ENCODE measurements at places on chromosomes 5 and 9. TPM values are rescaled to one million over a fixed set of nuclear protein-coding genes. Genes with fewer than 3 reads are reported as not detected.

GRCh38 chr5:179115307-179115706 lies 55.1 kb downstream of the ZNF354C start:
- no peak for DNase-seq

- peak; percentile 93 for DNase-seq
Observed at GRCh38 chr9:135789838-135790291, 87.9 kb downstream of the KCNT1 start.

- DNase-seq: no peak
Observed at GRCh38 chr5:81519217-81519905, 125.4 kb upstream of the ACOT12 start.

- DNase-seq: no peak
Observed at GRCh38 chr5:6436715-6437331, 11.8 kb upstream of the UBE2QL1 start.

DNA sequence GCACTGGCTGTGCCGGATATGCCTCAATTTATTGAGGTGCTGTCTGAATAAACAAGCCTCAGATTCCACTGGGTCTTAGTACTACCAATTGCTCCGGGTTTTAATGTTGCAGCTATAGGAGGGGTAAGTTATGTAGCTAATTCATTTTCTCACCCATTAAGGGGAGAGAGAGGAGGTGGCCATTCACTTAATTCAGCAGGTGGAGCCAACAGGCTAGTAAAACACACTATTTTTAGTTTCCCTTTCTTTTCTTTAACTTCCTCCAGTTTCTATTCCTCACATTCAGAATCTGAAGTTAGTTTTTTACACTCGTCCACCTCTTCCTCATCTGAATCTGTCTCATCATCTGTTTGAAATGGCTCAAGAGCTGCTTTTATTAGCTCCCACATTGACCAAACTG lies 105.6 kb upstream of the CDH10 start:
- no peak for DNase-seq

DNA sequence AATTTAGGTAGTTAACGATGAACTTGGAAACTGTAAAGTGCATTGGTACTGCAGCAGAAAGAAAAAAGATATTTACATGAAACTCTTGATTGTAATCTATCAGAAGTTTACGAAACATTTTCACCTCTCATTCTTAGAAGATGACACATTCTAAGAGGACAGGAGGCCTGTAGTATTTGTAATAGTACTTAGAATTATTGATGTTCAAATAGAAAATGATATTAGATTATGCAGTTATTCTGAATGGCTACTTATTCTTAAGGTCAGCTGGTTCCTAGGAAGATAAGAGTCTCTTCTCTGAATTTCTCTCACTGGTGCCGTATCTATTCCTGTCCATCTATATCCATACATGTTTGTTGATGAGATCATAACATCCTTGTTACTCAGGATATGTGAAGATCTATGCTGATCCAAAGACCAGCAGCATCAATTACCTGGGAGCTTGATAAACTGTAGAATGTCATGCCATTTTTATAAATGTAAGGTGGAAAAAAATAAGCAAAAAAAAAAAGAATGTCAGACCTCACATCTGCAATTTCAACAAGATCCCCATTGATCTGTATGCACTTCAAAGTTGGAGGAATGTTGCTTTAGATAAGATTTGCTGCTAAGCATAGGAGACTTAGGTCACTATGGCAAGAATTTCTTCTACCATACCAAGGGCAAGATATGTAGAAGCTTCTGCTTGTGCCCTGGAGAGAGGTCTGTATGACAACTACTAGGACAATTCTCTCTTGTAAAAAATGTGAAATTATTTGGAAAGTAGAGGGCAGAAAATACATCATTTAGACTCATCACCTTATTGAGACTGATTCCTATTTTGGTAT lies 42.4 kb upstream of the RICTOR start:
- DNase-seq: no peak

PFN3 gene
- total RNA-seq: not detected

DNA sequence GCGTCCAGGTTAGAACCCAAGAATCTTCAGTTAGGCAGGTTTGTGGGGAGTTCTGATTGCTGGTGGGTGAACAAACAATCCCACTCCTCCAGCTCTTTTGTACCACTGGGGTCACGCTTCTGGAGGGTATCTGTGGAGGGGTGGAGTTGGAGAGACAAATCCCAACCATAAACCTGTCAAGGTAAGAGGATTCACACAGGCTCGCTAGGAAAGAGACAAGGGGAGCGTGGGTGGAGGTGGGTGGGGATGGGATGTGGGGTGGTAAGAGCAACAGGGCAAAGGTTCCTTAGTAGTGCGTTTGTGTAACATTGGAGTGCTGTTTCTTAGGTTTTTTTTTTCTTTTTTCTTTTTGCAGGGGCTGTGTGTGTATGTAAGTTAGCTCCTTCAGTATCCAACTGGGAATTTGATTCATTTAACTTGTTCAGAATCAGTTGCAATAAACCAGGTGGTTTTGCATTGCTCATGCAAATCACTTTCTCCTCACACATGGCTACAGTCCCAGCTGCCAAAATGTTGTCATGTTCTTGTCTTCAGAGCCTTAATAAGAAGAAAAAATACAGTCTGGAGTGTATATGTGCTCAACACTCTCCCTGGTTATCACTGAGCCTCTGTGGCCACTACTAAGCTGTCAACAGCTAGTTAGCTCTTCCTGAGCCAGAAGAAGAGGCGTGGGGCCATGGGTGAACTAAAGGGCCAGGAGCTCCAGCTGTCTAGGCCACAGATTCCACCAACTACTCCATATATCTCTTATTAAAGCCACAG lies 164.0 kb upstream of the RAD23B start:
- no peak for DNase-seq

GRCh38 chr5:91641730-91642350 lies 258.7 kb upstream of the ARRDC3 start:
- DNase-seq: no peak

EPB41L4A gene
- 0.72 TPM for total RNA-seq

- no peak for DNase-seq
Observed at GRCh38 chr9:109967651-109968642, 187.9 kb downstream of the PALM2AKAP2 start.

- DNase-seq: no peak
Observed at GRCh38 chr9:114958021-114958843, 27.8 kb upstream of the TNFSF8 start.

- DNase-seq: no peak
Observed at GRCh38 chr5:153490118-153491037, at the start of gene GRIA1. Gene GRIA1 (plus strand): TSS chr5:153490670.

DNA sequence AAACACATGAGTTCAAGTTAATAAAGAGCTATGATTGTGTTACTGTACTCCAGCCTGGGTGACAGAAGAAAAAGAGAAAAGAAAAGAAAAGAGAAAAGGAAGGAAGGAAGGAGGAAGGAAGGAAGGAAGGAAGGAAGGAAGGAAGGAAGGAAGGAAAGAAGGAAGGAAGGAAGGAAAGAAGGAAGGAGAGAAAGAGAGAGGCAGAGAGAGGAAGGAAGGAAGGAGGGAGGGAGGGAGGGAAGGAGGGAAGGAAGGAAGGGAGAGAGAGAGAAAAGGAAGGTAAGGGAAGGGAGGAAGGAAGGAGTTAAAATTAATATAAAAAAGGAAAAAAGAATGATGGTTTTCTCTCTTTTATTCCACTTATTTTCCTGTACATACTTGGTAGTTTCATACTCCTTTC lies 89.5 kb upstream of the ZBTB43 start:
- DNase-seq: no peak

DNA sequence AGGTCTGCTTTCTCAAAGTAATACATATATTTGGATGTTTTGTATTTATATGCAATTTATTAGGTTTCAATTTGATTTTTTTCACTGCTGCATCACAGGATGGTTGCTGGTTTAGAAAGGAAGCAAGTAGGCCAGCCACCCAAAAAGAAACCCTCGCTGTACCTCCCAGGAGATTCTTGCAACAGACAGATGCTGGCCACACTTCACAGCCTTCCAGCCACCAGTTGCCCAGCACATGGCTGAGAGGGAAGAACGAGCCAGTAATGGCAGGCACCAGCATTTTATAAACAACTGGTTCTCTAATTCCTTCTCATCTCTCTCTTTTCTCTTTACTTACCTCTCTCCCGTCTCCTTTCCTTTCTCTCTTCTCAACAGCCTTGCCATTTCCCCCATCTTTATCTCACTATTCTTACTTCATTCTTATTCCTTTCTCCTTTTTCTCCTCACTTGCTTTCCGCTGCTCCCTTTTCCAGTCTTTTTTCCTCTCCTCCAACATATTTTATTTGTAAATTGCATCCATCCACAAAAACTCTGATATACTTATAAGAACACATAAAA lies 38.9 kb downstream of the EFNA5 start:
- DNase-seq: no peak

- DNase-seq: peak; percentile 90
Observed at GRCh38 chr9:2013743-2014475, 1.2 kb upstream of the SMARCA2 start.

GRCh38 chr5:147045290-147045689 lies 166.7 kb upstream of the PPP2R2B start:
- DNase-seq: no peak

PCDHGA2 gene
- total RNA-seq: 2.7 TPM

GRCh38 chr5:19733612-19734495 lies 254.1 kb downstream of the CDH18 start:
- DNase-seq: no peak

ANKRD18B gene
- 0.59 TPM for total RNA-seq

TAF11L13 gene
- total RNA-seq: not detected

ANKRD20A1 gene
- total RNA-seq: not detected

NTRK2 gene
- total RNA-seq: 3.3 TPM

- DNase-seq: no peak
Observed at GRCh38 chr5:142542906-142543305, 143.0 kb downstream of the FGF1 start.

- no peak for DNase-seq
Observed at GRCh38 chr5:78497573-78498533, 137.4 kb downstream of the SCAMP1 start.

- no peak for DNase-seq
Observed at GRCh38 chr5:17402289-17403121, 95.5 kb upstream of the TAF11L2 start.

DNA sequence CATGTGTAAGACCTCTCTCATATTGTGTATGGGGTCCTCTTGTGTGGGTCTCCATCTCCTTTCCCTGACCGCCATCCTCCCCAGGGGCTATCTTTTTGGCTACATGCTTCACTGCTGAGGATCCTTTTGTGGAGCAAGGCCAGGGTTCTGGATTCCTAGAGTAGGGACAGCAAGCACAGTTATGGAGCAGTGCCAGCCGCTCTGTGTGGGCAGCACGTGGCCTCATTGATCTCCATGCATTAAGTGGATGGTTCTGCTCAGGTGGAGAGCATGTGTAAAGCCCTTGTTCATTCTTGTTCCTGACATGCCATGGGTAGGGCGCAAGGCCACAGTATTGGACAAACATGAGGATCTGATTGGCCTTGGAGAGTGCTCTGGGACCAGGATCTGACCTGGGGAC lies 8.9 kb downstream of the PHF2 start:
- DNase-seq: no peak

GRCh38 chr5:77064040-77064439 lies 23.0 kb downstream of the ZBED3 start:
- no peak for DNase-seq

HAVCR2 gene
- 0.72 TPM for total RNA-seq

NME5 gene
- 5.9 TPM for total RNA-seq

MAMDC4 gene
- 0.88 TPM for total RNA-seq

GRCh38 chr5:136014049-136015002 lies 14.5 kb upstream of the TGFBI start:
- DNase-seq: no peak

PLPP7 gene
- 16.3 TPM for total RNA-seq

- DNase-seq: no peak
Observed at GRCh38 chr5:163915481-163915961, 410.1 kb downstream of the MAT2B start.

- no peak for DNase-seq
Observed at GRCh38 chr5:95417971-95418370, 26.8 kb downstream of the FAM81B start.

FAM78A gene
- total RNA-seq: 0.59 TPM

ARHGEF28 gene
- 56.9 TPM for total RNA-seq

ZFP2 gene
- total RNA-seq: 1.4 TPM

DNA sequence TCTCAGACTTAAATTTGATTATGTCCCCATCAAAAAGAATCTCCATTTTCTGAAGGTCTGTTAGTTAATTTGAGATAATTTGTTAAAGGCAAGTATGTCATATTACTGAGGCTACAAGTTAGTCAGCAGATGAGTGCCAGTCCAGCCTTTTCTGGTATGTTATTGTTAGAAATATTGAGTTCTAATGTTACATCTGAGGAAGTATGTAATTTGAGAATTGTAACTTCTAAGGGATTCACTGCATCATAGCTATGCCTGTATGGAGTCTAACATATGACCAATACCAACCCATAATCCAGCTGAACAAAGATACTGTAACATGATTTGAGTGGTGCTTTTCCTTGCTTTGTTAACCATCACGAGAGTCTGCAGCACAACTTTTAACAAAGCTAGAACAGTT lies 13.9 kb downstream of the SLC23A1 start:
- peak; percentile 72 for DNase-seq

ATP10B gene
- total RNA-seq: not detected

PRLR gene
- total RNA-seq: under 0.01 TPM

- DNase-seq: no peak
Observed at GRCh38 chr9:95249986-95250385, 67.5 kb downstream of the FANCC start.

ABLIM3 gene
- total RNA-seq: 7.4 TPM

GRCh38 chr5:141850244-141850768 lies 27.9 kb downstream of the PCDH1 start:
- peak; percentile 98 for DNase-seq

LMX1B gene
- total RNA-seq: under 0.01 TPM

DNA sequence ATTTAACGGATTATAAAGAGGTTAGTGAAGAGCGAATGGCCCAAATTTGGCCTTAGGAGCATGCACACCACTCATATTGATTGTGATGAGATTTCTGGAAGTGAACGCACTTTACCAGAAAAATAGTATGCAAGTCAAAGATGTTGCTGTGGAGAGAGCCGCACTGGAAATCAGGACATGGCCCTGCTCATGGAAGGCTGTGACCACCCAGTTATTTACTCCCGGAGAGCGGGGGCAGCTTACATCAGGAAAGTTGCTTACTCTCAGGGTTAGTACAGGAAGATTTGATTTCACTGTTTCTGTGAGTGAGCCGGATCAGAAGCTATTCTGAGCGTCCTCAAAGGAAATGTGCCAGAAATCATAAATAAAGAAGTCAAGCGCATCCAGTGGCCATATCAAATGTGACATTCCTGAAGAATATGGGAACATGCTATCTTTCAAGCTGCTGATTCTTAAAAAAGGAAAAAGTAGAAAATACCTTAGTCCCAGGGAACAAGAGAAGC lies 42.9 kb upstream of the STRBP start:
- no peak for DNase-seq

GRCh38 chr5:24616566-24616965 lies 28.2 kb downstream of the CDH10 start:
- no peak for DNase-seq

All from osteoblast (primary cell).